Naive B cell (primary cell): ENCODE measurements at places on chromosomes 12 and 14. TPM values are rescaled to one million over a fixed set of nuclear protein-coding genes. Genes with fewer than 3 reads are reported as not detected.

Gene NRL
- polyA plus RNA-seq: 4.9 TPM

Gene TAS2R13
- polyA plus RNA-seq: not detected

Gene MMAB
- polyA plus RNA-seq: 35.7 TPM

Gene GNPNAT1
- polyA plus RNA-seq: 7.8 TPM
